ENCODE measurements at places on chromosomes 7 and 10.

DNA sequence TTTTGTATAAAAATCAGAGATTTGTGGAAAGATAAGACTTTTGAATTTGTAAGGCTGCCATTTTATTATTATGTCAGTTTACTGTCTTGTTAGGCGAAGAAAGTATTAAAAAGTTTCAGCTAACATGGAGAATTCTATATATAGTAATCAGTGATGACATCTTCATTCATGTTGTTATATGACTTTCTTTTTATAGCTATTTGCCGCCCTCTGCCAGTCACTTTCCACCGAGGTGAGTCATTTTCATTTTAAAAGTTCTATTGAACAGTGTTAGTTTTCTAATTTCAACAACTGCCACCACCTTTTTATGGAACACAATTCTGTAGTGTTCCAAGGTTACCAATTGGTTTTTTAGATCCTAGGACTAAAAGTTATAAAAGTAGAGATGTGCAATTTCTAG lies 11.8 kb downstream of the CUTC start:
- no peak for DNase-seq

GRCh38 chr10:61465171-61465496 lies 12.0 kb upstream of the TMEM26 start:
- no peak for DNase-seq

- no peak for DNase-seq
These were observed 311.1 kb upstream of the SHH start for GRCh38 chr7:156123362-156123761.

DNA sequence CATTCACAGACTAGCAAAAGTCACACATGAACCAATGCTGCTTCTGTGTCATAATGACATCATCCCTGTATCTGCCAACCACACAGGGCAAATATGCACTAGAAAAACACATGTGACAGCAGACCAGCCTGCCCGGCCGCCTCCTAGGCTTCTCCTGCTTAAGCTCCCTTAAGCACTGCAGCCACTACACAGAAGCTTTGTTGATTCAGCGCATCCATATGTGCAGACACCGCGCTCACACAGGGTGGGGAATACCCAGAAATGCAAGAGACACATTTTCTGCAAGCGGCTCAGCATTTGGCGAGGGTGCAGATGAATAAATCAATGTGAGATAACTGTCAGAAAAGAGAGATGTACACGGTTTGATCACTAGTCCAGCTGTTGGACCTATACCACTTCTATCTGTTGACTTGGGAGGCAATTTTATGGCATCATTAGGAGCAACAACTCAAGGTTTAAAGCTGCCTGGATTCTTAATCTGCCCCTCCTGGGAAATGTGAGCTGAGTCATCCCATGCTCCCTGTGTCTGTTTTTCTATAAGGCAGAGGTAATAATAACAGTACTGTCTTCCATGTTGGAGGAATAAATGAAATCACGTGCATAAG lies 33.4 kb downstream of the CPXM2 start:
- DNase-seq: no peak

GRCh38 chr7:98194672-98195457 lies 16.4 kb upstream of the BHLHA15 start:
- DNase-seq: no peak

DNA sequence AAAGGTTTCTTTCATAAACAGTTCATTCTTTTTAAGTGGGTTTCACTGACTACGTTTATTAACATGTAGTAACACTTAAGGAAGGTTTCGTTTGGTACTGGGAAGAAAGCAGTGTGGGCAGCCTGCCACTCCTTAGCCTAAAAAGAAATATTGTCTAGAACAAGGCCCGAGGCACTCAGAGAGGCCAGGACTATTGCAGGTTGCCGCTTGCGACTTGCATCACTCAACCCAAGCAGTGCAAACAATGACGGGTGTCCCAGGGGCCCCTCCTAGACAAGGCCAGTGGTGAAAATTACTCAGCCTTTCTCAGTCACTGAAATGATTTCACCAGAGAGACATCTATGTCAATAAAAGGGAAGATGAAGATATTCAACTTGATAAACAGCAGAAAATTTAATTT lies 243.9 kb downstream of the SNX13 start:
- no peak for DNase-seq

DNA sequence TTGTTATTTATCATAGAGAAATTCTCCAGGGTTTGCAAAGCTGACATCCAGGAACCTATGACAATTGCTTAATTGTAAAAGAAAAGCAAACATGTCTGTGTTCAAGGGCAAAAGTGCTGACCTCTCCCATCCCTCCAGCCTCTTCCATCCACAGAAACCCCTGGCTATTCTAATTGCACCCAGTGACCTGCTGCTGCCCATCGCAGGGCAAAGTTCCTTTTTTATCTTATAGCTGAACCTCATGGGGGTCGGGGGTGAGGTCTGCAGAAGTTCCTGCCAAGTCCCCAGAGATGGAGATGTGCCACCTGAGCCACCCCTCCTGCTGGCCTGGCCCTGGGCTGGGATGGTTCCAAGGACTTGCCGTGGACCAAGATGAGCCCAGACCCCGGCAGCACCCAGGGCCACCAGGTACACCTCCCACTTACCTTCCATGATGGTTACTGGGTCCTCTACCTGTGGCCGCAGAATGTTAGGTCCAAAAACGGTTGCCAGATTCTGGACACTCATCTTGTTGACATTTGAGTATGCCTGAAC lies 146.5 kb downstream of the MAPK8 start:
- no peak for DNase-seq

DNA sequence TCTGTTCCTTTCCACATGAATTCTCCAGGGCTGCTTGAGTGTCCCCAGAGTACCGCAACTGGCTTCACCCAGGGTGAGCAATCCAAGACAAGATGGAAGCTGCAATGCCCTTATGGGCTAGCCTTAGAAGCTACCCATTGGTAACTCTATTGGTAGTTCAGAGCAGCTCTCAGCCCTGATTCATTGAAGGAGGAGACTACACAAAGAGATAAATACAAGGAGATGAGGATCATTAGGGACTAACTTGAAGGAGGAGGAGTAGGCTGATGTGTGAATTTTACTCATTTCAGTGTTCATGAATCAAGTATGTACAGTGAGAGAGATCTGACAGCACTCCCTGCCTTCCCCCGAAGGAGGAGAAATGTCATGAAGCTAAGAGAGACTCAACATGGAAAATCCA lies 124.0 kb downstream of the REEP3 start:
- no peak for DNase-seq

GRCh38 chr7:137950263-137950621 lies 51.6 kb downstream of the CREB3L2 start:
- no peak for DNase-seq

- DNase-seq: no peak
These were observed 86.0 kb downstream of the HIP1 start for GRCh38 chr7:75652788-75653187.
